ENCODE measurements at places on chromosomes 1 and 21.

DNA sequence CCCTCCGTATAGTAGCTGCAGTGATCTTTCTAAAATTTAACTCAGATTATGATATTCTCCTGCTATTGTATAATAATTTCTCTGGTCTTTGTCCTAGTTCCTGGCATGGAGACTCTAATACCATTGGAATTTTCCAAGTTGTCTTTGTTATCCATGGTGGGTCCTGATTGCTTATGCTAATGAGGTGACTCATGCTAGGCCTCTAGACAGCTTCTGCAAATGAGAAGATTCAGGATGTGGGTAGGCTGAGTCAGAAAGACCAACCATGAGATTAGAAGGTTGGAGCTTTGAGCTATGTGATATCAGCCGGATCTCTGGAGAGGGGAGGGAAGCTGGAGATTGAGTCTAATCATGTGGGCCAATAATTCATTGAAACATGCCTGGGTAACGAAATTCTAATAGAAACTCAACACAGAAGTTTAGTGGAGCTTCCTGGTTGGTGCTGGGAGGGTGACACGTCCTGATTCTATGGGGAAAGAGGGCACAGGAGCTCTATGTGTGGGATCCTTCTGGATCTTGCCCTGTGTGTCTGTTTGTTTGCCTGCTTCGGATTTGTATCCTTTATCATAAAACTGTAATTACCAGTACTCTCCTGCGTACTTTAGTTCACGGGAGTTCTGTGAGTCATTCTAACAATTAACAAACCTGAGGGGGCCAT is 73.2 kb upstream of the CNIH3 start:
- DNase-seq, result no peak

DNA sequence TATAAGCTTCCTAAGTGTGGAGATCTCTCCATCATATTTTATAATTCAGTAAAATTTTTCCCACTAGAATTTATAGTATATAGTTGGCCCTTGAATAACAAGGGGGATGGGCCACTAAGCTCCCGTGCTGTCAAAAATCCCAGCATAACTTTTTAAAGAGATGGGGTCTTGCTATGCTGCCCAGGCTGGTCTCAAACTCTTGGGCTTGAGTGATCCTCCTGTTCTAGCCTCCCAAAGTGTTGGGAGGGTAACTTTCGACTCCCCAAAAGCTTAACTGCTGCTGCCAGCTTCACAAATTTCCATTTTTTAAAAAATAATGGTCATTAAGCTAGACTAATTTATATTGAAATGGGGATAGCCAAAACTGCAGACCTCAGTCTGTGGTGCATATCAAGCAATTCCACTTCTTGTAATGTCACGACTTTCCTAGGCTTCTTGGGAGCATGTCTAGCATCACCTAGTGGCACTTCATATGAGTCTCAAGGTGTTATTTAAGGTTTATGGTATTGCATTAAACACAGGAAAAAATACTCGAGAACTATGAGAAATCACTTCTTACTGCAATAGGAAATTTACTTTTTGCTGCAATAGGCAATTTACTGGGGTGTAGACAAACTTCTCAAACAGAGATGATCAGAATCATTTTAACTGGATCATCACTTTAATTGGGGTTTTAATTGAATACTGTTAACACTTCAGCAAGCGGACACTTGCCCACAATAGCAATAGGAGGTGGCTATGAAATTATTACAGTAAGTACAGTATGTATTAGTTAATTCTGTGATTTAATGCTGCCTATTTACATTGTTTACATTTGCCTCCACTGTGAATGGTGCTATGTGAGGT is 19.3 kb upstream of the ACTA1 start:
- DNase-seq, result no peak

DNA sequence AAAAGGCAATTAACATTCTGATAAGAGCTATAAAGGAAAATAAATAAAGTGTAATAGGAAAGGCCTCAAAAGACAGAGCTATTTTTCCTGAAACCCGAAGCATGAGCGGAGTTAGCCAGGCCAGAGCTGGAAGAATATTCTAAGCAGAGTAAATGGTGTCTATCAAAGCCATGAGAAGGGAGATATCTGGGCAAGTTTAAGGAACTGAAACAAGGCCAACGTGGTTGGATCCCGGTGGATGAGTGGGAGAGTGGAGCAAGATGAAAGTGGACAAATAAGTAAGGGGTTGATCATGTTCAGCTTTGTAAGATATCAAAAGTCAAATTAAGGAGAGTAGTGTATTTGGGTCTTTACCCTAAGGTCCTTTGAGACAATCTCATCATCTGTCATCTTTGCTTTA is 234.0 kb downstream of the TM2D1 start:
- DNase-seq, result no peak

- no peak for DNase-seq
Observed at GRCh38 chr1:92944901-92945747, 16.1 kb downstream of the DIPK1A start.

- no peak for DNase-seq
Observed at GRCh38 chr1:35959304-35959703, 28.4 kb downstream of the AGO3 start.

DNA sequence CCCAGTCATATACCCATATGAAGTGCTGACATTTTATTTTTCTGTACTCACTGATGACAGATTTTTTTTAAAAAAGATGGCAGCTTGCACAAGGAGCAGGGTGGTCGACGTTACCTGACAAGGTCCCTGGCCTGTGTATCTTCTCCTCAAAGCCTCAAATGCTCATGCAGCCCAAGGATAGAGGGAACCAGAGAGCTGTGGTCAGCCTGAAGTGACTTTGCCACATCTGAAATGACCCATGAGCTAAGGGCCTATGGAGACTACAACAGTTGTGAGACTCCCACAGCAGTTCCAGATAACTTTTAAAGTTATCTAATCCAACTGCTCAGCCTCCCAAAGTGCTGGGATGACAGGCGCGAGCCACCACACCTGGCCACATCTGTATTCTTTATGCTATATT is 131.1 kb downstream of the GLUL start:
- no peak for DNase-seq

DNA sequence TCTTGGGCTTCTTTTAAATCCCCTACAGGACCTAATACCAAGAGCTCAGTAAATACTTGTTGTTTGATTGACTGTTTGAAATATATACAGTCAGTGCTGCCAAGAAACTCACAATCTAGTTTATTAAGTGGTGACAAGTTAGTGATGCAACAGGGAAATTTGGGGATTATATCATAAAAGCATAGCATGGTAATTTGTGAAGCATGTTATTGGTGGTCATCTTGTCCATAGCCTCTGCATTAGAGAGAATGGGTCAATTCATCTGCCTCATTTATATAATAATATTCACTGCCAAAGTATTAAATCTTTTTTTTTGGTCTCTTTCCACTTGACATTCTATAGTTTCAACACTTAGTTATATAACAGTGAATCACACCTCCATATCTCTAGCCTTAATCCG is 138.2 kb upstream of the SPAG17 start:
- DNase-seq, result no peak

DNA sequence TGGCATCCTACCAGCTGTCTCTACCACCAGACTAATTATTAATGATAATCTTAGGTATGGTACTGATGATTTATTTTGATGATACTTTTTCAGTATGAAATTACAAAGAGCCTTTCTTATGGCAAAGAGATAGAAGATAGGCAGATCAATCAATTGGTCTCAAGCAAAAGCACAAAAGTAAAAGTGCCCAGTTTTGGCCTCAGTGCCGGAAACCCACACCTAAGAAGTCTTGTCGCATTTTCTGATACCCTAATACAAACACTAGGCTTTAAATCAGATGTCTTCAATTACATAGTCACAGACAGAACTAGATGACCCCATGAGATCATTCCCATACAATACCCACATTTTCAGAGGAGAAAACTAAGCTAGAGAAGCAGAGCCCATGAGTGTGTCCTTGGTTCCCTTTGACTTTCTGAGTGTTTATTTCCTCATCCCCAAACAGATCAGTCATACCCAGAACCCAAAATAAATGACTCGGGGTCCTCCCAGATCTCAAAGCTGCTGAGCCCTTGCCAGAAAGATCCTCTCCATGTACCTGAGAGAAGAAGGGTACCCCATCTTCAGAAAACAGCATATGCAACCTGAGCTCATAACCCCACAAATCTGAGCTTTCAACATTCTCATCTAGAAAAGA is 7.7 kb downstream of the ITPKB start:
- no peak for DNase-seq

Measured in NCI-H2029 (cell line).